ENCODE measurements at places on chromosomes 12 and 14.
A peak's percentile ranks its signal among the peaks of the same experiment; 100 is the strongest.

DNA sequence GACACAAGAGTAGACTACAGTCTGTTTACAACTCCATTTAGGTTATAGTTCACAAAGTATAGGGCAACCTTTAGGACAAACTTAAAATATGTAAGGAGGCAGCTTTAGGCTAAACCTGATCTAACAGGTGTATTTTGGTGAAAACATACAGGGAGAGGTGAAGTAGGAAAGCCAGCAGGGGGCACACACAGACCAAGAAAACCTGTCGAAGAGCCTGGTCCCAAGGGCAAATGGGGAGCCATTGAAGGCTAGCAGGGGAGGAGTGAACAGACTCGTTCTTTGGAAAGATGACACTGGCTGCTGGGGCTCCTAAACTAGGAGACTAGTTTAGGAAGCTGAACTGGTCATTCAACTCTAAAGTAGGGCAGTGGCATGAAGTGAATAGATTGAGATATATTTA, 138.8 kb upstream of the WSCD2 start:
- peak; percentile 48 for DNase-seq

GRCh38 chr12:47828008-47828975, 8.6 kb upstream of the HDAC7 start:
- no peak for DNase-seq

- DNase-seq = no peak
Measured at GRCh38 chr12:116717466-116718437, 20.1 kb downstream of the SPRING1 start.

- DNase-seq = no peak
Measured at GRCh38 chr14:93332397-93332852, 411 bp downstream of the BTBD7 start.

- no peak for DNase-seq
Measured at GRCh38 chr14:30520536-30520935, 38.4 kb upstream of the G2E3 start.

All from CD8-positive, alpha-beta T cell (primary cell).